ENCODE measurements at places on chromosomes 3 and 15. TPM values are rescaled to one million over a fixed set of nuclear protein-coding genes. Genes with fewer than 3 reads are reported as not detected.

The GOLGA6A gene
- polyA plus RNA-seq: not detected

The TRPM1 gene
- 0.04 TPM for polyA plus RNA-seq

The MNS1 gene
- polyA plus RNA-seq: not detected

GRCh38 chr15:95604634-95605036, 725.9 kb upstream of the NR2F2 start:
- H3K4me3 ChIP-seq: no peak overlapping the region
- H3K27me3 ChIP-seq: no peaks in the 10 kb centered on the region
- no peak for DNase-seq
- H3K4me1 ChIP-seq: peaks cover 3% of the 10 kb centered on the region

The SCN5A gene
- polyA plus RNA-seq: not detected

DNA sequence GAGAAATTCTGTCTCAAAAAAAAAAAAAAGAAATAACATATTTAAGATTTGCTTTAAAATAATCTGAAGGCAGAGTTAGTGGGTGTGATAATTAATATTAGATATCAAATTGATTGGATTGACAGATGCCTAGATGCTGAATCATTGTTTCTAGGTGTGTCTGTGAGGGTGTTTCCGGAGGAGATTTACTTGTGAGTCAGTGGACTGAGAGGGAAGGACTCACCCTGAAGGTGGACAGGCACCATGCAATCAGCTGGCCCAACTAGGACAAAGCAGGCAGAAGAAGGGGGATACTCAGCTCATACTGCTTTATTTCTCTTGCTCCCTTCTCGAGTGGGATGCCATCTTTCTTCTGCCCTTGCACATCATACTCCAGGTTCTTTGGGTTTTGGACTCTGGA, 16.7 kb upstream of the RPL24 start:
- no peak for DNase-seq
- H3K27me3 ChIP-seq: no peaks in the 10 kb centered on the region
- no peaks in the 10 kb centered on the region for H3K36me3 ChIP-seq
- no peak overlapping the region for H3K27ac ChIP-seq
- no peak overlapping the region for H3K4me3 ChIP-seq

All from CD14-positive monocyte (primary cell).